ENCODE measurements at places on chromosomes 1 and 21.
A peak's percentile ranks its signal among the peaks of the same experiment; 100 is the strongest.

- peak; percentile 29 for DNase-seq
These were observed 4.1 kb upstream of the PCP4 start for GRCh38 chr21:39863111-39863510.

- DNase-seq: no peak
These were observed 289.4 kb downstream of the ADGRL2 start for GRCh38 chr1:82090104-82090503.

- no peak for DNase-seq
These were observed 1.6 kb downstream of the PPP1R15B start for GRCh38 chr1:204409836-204410687.

DNA sequence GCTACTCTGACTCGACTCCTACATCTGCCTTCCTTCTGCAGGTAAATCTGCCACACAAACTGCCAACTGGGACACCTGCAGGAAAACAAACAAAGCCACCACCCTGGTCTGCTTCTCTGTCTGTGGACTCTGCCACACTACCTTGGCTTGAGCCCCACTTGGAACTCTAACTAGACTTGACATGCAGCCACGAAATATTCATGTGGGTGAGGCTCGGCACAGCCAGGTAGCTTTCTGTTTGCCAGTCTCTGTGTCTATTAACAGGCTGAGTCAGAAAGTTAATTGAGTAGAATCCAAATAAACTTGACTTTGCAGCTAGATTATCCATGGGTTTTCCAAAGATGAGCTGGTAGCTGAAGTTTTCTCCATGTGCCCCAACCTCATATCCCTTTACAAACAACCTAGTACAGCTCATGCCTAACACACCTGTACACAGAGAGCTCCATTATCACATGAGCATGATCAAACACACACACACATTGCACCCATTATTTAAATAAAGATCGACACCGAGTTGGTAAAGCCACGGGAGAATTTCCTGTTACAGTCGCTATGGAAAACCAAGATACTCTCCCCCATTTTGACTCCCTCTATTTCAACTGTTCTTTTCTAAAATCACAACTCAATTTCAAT is 808 bp downstream of the C1orf116 start:
- DNase-seq: no peak

- no peak for DNase-seq
These were observed 40.1 kb downstream of the SERTAD4 start for GRCh38 chr1:210272666-210273065.

DNA sequence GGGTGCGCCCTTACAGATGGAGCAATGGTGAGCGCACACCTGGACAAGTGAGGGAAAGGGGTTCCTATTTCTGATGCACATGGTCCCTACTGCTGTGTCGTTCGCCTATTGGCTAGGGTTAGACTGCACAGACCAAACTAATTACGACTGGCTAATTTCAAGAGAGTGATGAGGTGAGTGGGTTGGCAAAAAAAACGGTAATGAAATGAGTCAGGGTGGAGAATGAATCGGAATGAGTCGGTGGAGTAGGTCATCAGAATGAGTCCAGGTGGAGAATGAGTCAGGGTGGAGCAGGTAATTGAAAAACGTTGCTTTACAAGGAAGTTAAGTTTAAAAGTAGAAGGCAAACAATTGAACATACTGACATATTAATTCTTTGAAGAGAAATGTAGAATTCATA is 79.8 kb downstream of the WDR4 start:
- no peak for DNase-seq

GRCh38 chr1:186738926-186739325 is 58.7 kb upstream of the PTGS2 start:
- no peak for DNase-seq

DNA sequence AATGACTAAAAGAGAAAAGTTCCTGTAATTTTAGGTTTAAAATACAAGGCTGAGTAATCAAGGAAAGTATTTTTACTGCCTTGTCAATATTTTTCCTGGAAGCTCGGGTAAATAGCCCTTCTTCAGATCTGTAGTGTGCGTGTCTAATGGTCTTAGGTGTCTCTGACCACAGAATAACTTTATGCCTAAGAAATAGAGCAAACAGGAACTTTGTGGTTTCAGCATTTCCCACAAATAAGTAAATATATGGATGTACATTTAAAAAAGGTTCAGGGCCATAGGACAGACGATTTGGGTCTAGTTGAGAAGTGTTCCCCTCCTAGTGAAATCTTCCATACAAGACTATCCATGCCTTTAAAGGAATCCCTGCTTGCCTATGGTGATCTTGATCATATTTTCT is 107.0 kb downstream of the ZC3H11B start:
- DNase-seq: no peak

GRCh38 chr1:22777388-22778057 is 66.9 kb downstream of the EPHB2 start:
- no peak for DNase-seq

All from urothelium cell line (cell line).